ENCODE measurements at places on chromosomes 16 and 17.

DNA sequence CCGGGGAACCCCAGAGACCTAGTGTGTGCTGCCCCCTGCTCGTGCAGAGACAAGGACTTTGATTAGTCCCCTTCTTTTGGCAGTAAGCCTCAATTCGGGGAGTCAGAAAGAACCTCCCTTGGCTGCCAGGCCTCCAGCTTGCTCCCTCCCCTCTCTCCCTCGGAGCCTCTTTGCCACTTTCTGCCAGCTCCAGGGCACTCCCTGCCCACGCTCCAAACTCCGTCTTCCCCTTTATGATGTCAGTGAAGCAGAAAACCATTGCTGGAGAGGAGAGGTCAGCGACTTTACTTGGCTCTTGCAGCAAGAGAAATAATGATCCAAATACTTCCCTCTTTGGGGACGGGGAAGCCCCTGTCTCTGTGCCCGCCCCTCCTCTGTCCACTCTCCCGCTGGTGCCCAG lies 28.1 kb downstream of the TTYH2 start:
- no peak for DNase-seq

GRCh38 chr17:40531051-40531991 lies 29.9 kb upstream of the TNS4 start:
- no peak for DNase-seq

GRCh38 chr16:1926271-1926670 lies 8.1 kb upstream of the HS3ST6 start:
- no peak for DNase-seq

DNA sequence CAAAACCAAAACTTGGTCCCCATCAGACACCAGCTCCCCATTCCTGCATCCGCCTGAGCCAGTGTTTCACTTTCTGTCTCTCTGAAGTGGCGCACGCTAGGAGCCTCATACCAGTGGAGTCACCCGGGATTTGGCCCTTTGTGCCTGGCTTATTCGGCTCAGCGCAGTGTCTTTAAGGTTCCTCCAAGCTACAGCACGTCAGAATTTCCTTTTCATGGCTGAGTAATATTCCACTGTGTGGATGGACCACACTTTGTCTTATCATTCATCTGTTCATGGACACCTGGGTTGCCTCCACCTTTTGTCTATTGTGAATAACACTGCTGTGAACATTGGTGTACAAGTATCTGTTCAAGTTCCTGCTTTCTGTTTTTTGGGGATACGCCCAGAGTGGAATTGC lies 45.2 kb upstream of the CHMP6 start:
- no peak for DNase-seq

GRCh38 chr16:11582157-11582814 lies 4.4 kb downstream of the LITAF start:
- DNase-seq: no peak

- no peak for DNase-seq
Measured at GRCh38 chr16:12532871-12533610, 270.6 kb downstream of the CPPED1 start.

- no peak for DNase-seq
Measured at GRCh38 chr17:57375040-57375769, 118.9 kb downstream of the MSI2 start.

- no peak for DNase-seq
Measured at GRCh38 chr17:42683407-42684034, 1.2 kb downstream of the CNTNAP1 start.

DNA sequence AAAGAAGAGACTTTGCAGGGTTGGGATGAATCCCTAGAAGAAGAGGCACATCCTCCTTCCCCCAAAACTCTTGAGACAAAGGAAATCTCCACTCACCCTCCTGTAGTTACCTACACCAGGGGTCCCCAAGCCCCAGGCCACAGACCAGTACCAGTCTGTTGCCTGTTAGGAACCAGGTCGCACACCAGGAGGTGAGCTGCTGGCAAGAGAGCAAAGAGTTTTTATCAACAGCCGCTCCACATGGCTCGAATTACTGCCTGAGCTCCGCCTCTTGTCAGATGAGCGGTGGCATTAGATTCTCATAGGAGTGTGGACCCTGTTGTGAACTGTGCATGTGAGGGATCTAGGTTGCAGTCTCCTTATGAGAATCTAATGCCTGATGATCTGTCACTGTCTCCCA lies 98.9 kb downstream of the CCT6B start:
- no peak for DNase-seq

- no peak for DNase-seq
Measured at GRCh38 chr17:28712032-28712704, 480 bp upstream of the PROCA1 start.

DNA sequence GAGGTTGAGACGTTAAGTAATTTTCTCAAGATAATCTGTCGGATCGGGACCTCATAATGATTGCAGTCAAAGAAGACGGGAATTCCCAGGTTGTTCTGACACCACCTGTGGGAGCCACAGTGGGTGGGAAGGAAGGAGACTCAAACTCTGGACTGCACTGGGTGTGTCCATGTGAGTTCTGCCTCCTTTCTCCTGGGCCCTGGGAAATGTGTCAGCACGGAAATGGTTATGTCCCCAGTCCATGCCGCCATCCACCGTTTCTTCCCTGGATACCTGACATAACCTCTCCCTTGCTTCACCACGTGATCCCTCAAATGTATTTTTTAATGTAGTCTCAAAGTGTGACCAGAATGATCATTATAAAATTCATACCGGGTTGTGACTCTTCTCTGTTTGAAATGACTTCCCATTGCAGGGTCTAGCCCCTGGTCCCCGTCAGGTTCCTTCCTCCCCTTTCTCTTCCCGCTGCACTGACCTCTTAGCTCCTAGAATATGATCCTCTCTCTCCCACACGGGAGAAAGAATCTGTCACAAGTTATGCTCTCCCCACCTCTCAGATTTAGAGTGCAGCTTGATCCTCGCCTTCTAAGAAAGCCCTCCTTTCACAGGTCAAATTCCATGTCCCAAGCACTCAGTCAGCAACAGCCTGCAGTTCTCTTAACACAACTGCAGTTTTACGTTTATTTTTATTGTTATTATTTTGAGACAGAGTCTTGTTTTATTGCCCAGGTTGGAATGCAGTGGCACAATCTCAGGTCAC lies 820.0 kb upstream of the EEF2KMT start:
- DNase-seq: no peak

- DNase-seq: no peak
Measured at GRCh38 chr16:58128181-58128631, 975 bp downstream of the CFAP20 start.

DNA sequence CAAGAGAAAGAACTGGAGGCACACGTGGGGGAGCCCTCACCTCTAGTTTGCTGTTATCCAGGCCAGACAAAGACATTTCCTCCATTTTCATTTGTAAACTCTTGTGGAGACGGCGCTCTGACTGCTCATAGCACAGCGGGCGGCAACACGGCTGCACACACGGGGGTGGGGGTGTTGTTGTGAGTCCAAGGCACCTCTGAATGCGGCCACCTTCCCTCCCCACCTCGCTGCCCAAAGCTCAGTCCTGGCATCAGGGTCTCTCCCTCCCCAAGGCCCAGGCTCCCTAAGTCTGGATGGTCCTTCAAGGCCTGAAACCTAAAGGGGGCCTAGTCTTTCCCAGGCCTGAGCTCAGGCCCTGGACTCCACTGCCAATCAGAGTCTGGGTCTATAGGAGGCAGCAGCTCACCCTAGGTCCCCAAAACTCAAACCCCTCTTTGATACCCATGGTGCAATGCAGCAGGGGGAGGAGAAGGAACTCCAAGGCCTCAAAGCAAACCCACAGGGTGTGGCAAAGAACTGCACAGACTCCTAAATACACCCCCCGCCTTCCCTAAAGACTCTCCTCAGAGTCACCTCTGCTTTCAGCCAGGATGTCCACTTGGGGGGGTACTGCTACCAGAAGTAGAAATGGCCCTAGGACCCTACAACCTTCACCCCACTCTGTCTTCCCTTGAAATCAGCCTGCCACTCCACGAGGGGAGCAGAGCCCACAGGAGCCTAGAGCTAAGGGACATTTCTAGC lies 1.5 kb downstream of the ATXN7L3 start:
- no peak for DNase-seq

DNA sequence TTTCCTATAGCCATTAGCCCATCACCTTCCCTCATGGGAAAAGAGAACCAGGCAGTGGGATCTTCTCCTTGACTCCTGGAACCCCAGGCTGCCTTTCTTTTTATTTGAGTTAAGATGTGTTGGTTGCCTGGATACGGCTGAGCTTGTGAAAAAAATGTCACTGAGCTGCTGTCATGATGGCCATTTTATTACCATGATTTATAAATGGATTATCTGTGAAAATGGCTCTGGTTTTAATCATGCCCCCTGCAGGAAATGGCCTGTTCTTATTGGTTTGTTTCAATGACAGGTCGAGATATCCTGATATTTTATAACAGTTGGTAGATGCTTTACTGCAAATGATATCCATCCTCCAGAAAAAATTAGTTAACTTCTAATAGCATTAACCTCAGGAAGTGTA lies 640.4 kb downstream of the CDH11 start:
- no peak for DNase-seq

GRCh38 chr16:87044032-87044382 lies 273.2 kb downstream of the C16orf95 start:
- DNase-seq: no peak

DNA sequence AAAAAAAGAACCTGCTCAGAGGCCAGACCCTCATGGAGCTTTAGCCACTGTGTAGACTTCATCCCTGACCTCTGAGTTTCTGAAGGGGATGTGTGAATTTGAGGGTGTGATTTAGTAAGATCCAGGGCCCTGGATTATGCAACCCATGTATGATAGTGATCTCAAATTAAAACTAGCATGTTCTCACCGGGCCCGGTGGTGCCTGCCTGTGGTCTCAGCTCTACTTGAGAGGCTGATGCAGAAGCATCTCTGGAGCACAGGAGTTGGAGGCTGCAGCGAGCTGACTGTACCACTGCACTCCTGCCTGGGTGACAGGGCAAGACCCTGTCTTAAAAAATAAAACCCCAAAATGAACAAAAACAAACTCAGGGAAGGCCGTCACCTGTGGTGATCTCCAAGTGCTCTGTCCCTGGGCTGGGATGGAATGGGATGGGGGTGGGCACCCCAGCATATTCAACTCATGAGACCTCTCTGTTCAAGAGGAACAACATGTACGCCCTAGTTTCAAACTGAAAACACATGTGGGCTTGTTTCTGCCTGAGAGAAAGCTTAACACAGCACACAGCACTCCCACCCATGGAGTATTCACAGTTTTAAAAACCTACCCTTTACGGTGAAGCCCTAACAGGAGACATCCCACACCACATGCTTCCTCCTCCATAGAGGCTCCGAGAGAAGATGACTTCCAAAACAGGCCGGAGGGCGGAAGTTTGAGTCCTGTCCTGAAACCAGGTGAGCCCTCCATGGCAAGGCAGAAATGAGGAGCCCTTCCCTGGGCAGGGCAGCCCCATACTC lies 30.1 kb downstream of the GNPTG start:
- DNase-seq: no peak

GRCh38 chr17:47742319-47743181 lies 9.5 kb downstream of the TBX21 start:
- DNase-seq: no peak

DNA sequence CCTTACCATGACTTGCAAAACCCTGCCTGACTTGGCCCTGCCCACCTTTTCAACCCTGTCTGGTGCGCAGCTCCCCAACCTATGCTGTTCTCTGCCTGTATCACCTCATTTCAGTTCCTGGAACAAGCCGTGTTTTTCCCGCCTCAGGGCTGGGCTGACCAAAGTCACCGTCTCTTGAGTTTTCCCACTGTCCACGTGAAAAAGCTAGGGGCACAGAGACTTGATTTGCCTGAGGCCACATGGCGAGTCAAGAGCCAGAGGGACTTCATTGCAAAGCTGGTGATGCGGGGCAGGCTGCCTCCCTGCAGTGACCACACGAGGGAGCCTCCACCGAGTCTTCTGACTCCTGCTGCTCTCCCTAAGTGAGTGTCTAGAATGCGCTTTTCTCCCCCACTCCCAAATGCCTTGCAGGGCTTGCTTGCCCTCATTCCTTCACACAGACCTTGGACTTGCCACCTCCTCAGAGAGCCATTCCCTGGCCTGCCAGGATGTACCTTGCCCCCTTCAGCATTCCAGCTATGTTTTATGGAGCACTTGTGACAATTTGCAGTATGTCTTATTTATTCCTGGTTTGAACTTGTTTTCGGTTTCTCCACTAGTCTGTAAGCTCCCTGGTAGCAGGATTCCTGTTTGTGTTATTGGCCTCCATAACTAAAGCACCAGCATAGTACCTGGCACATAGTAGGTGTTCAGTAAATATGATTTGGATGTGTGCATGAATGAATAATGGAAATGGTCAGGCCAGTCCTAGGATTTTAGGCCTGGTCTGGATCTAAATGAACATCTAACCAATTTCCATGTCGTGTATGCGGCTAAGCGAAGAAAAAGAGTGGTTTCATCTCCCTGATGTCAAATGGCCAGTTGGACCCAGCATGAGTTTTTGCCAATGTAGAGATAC lies 252.3 kb downstream of the SNX29 start:
- peak; percentile 60 for DNase-seq

- DNase-seq: no peak
Measured at GRCh38 chr16:22721511-22722100, 92.4 kb upstream of the HS3ST2 start.

- no peak for DNase-seq
Measured at GRCh38 chr17:68182940-68183551, 64.8 kb upstream of the AMZ2 start.

DNA sequence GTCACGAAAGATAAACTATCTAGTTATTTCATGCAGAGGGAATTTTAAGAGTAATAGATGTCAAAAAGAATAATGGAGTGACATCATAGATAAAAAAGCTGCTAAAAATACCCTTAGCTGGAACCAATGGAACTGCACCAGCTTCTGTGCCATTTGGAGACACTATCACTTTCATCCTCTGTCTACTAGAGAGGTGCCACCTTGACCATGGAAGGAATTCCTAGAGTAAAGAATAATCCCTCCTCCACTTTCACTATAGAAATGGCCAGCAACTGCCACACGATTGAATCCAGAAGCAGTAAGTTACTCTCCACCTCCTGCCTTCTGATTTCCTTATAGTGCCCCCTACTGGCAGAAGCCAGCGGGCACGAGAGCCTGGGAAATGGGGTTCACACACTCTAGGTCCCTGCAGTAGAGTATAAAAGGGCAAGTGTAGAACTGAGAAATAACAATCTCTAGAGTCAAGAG lies 2.8 kb upstream of the ALDH3A2 start:
- no peak for DNase-seq

All from BJ (cell line).